ENCODE measurements at places on chromosomes 1 and 21. TPM values are rescaled to one million over a fixed set of nuclear protein-coding genes. Genes with fewer than 3 reads are reported as not detected.

DNA sequence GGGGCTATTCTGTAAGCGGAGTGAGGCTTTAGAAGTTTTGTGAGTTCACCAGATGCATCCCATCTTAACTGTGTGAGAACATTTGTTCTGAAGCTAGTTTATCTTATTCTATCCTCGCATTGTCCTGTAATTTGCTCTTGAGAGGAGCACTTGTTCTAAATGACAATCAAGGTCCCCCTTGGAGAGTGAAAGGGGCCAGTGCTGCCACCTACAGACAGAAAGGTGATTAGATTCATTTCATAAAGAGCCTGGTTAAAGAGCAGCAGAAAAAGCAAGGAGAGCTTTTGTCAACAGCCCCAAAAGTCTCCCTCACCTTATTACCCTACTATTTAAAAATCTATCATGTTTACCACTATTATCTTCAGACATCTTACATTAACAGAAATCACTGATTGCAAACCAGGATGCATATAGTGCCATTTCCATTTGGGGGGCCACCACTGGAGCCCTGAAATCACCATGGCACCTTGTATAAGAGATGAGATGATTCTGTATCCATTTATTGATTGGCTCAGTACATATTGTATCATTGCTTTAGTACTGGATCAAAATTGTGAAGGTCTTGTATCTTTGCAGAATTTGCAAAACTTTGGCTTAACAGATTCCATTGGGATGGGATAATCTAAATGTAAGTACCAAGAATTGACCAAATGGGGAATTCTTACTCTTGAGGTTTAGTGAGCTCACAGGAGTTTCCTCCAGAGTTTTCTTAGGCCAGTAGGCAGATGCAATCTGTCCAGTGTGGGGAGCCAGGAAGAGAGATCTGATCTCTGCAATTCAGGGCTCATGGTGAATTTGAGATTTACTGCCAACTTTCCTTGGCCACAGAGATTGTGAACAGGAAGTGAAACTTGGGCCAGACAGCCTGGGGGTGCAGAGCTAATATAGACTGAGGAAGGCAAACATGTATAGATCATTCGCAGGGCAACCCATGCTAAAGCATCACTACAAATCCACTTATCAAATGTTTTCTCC, 64.3 kb upstream of the TRABD2B start:
- DNase-seq, result no peak

DNA sequence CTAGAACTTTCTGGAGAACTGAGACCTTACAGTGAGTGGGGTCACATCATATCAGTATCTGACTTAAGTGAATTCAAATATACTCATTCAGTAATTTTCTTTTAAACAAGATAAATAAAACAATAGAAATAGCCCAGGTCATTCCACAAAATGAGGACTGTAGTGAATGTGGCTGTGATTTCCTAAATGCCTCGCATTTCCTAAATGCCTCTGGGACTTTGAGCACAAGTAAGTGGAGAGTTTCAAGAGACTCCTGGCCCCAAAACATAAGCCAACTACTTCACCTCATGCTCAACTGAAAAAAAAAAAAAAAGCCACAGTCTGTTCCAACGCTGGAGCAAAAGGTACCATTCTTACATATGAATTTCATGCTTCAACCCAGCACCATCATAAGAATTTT, 81.5 kb downstream of the ZNF281 start:
- DNase-seq, result no peak

GRCh38 chr1:150568594-150568966, 10.8 kb downstream of the MCL1 start:
- DNase-seq, result no peak

GRCh38 chr1:164673584-164674214, 114.7 kb downstream of the PBX1 start:
- DNase-seq, result no peak

CD48 gene
- 222 TPM for total RNA-seq

Data from activated T-helper 1 cell treated with anti-CD3 and anti-CD28 coated beads, Interleukin-12 subunit alpha, Interleukin-12 subunit beta, Interleukin-2, Interleukin-4 antibody, amounts not matched to agents 30 ng/mL and 10 ng/mL and 1 ng/mL, durations not matched to agents 14 hours and 24 hours and 36 hours (primary cell).